ENCODE measurements at places on chromosomes 3 and 15. TPM values are rescaled to one million over a fixed set of nuclear protein-coding genes. Genes with fewer than 3 reads are reported as not detected.
A peak's percentile ranks its signal among the peaks of the same experiment; 100 is the strongest.

GRCh38 chr3:130621824-130622223, 104.8 kb downstream of the COL6A6 start:
- H3K4me1 ChIP-seq = no peaks in the 10 kb centered on the region
- no peaks in the 10 kb centered on the region for H3K36me3 ChIP-seq
- no peak overlapping the region for H3K4me3 ChIP-seq

TMEM212 gene
- total RNA-seq = not detected

- no peak overlapping the region for H3K4me3 ChIP-seq
- no peaks in the 10 kb centered on the region for H3K27me3 ChIP-seq
- no peak for DNase-seq
- peaks cover 8% of the 10 kb centered on the region for H3K4me1 ChIP-seq
Observed at GRCh38 chr3:64463981-64464380, 223.8 kb downstream of the ADAMTS9 start.

- DNase-seq = no peak
- H3K36me3 ChIP-seq = peaks cover 27% of the 10 kb centered on the region
- H3K27ac ChIP-seq = no peak overlapping the region
- no peaks in the 10 kb centered on the region for H3K27me3 ChIP-seq
- no peak overlapping the region for H3K4me3 ChIP-seq
- no peaks in the 10 kb centered on the region for H3K4me1 ChIP-seq
Observed at GRCh38 chr3:44363591-44363990, 25.0 kb downstream of the TCAIM start.

GOLGA8N gene
- 41.0 TPM for total RNA-seq

GRCh38 chr15:35043373-35044095, 41.6 kb downstream of the NANOGP8 start:
- no peaks in the 10 kb centered on the region for H3K4me1 ChIP-seq
- no peak overlapping the region for H3K27ac ChIP-seq
- DNase-seq = no peak
- H3K4me3 ChIP-seq = no peak overlapping the region
- no peaks in the 10 kb centered on the region for H3K36me3 ChIP-seq

DNA sequence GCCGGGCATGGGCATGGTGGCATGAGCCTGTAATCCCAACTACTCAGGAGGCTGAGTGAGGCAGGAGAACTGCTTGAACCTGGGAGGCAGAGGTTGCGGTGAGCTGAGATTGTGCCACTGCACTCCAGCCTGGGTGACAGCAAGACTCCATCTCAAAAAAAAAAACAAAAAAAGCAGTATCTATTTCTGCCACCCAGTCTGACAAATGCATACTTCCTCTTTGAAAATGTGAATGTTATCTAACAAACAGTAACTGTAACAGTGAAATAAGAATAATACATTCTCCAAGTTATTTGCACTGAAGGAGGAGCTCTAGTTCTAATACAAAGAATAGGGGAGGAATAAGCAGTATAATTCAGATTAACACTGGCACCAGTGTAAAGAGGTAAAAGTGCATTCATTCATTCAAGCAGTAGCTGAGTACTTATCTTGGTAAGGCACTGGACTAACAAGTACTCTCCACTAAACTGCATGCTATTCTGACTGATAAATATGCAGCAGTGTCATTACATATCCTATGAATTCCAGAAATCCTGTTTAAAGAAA, 12.9 kb downstream of the VPS13C start:
- H3K27ac ChIP-seq = no peak overlapping the region
- no peak overlapping the region for H3K4me3 ChIP-seq
- no peak for DNase-seq
- peaks cover 13% of the 10 kb centered on the region for H3K36me3 ChIP-seq

NR2F2 gene
- total RNA-seq = not detected

DNA sequence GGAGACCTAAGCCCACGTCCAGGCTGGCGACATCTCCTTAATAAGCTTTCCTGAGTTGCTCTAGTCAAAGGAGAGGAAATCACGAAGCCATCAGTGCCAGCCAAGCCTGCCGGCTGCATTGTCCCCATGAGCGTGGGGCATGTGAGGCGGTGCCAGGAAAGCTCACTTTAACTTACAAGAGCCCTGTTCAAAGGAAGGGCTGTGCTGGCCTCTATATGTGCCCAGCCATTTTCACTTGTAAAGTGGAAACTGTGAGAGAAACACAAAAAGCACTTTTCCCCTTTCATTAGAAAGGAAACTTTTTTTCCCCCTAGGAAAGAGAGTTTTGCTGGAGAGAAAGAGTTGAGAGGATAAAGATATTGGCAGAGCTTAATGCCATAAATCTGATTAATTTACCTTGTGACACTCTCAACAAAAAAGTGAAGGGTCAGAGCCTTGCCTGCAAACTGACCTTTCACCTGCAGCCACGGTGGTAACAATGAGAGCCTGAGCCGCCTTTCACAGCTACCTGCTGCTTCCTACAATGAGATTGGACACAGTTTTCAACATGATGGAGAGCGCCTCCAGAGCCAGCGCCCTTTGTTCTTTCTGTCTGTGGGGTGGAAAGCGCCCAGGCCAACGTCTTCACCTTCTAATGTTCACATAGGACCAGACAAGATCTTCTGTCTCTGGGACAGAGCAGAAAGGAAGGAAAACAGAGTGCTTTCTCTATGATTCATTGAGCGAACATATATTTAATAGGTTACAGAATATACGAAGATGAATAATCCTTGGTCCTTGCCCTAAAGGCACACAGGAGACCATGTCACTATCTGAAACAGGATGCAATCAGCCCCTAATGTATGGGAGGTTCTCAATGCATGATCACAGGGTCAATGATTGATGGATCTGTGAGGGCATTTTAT, 233.1 kb upstream of the HES1 start:
- no peaks in the 10 kb centered on the region for H3K36me3 ChIP-seq
- no peak overlapping the region for H3K4me3 ChIP-seq
- peaks cover 2% of the 10 kb centered on the region for H3K4me1 ChIP-seq

GRCh38 chr3:179719048-179719734, 66.4 kb downstream of the USP13 start:
- peaks cover 7% of the 10 kb centered on the region for H3K36me3 ChIP-seq
- H3K27ac ChIP-seq = no peak overlapping the region
- no peak for DNase-seq

DNA sequence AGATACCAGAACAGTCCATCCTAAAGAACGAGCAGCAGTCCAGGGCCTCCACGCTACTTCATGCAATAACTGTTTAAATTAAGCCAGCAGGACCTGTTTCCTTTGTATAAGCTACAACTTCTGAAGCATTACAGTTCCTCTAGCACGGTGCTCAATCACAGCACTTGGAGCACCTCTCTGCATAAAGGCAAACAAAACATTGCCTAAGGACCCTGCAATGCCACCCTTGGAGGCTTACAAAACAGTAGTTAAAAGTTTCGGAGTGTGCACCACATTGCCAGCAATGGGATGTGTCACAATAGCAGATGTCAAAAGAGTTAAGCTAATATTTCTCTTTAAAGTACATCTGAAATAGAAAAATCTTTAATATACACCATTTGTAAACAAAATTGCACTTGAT, 2.6 kb upstream of the VPS39 start:
- H3K4me1 ChIP-seq = peaks cover 17% of the 10 kb centered on the region
- no peak overlapping the region for H3K27ac ChIP-seq
- H3K36me3 ChIP-seq = peaks cover 7% of the 10 kb centered on the region

DNA sequence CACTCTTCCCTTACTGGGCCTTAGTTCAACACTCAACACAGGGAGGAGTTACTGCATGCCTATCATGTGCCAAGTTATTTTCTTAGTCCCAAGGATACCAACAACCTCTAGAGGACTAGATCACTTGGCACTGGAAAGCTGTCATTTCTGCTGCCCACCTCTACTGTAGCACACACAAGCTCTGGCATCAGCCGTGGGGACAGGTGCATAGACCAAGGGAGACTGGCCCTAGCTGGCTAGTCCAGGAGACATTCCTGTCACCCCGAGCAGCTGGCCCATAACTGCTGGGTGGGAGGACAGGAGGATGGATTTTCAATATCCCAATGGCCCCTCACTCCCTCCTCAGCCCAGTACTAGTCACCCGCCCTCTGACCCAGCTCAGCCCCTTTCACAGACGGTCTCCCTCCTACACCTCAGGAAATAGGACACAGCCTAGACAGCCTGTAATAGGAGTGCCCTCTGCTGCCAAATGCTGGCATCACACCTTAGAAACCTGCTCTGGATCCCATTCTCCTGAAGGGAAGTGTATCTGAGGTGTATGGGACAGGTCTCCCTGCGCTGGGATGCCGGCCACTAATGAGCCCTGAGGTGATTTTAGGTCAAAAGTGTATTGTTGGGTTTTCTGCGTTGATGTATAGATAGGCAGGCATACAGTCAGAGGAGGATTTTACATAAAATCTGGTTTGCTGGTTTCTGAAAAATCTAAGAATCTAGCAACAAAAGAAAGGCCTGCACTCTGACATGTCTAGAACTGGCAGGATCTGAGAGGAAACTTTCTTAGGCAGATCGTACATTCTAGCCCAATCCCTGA, 3.4 kb upstream of the DZIP1L start:
- peaks cover 26% of the 10 kb centered on the region for H3K27me3 ChIP-seq
- no peaks in the 10 kb centered on the region for H3K36me3 ChIP-seq
- no peak overlapping the region for H3K4me3 ChIP-seq

GRM2 gene
- 2.2 TPM for total RNA-seq

DNA sequence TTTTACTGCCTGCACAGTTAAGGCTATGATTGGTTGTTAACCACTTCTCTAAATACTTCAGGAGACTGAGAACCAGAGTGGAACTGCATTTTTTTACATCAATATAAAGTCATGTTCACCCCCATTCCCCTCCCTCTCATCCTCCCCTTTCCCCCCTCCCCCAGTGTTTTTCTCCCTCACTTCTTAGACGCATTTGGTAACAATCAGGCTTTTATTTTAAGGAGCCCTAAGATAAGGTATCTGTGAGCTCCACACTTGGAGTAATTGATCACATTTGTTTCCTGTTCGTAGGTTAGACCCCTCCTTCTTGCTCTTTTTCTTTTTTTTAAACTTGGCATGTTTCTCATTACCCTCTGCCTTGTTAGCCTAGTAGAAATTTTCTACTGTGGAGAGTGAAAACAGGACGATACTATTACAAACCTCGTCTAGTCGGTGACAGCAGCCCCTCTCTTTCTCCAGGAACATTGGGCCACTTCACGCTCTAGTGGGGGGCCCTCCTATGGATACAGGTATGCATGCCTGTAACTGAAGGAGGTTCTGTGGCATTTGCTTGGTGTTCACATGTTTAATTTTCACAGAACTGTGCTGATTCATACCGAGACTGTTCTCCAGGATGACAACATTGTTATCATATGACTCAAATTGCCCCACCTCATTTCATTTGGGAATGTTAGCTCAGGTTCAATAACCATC, 314.4 kb downstream of the MECOM start:
- H3K4me1 ChIP-seq = no peaks in the 10 kb centered on the region
- no peaks in the 10 kb centered on the region for H3K36me3 ChIP-seq
- H3K4me3 ChIP-seq = no peak overlapping the region
- DNase-seq = no peak
- no peak overlapping the region for H3K27ac ChIP-seq
- H3K27me3 ChIP-seq = peaks cover 7% of the 10 kb centered on the region

DNA sequence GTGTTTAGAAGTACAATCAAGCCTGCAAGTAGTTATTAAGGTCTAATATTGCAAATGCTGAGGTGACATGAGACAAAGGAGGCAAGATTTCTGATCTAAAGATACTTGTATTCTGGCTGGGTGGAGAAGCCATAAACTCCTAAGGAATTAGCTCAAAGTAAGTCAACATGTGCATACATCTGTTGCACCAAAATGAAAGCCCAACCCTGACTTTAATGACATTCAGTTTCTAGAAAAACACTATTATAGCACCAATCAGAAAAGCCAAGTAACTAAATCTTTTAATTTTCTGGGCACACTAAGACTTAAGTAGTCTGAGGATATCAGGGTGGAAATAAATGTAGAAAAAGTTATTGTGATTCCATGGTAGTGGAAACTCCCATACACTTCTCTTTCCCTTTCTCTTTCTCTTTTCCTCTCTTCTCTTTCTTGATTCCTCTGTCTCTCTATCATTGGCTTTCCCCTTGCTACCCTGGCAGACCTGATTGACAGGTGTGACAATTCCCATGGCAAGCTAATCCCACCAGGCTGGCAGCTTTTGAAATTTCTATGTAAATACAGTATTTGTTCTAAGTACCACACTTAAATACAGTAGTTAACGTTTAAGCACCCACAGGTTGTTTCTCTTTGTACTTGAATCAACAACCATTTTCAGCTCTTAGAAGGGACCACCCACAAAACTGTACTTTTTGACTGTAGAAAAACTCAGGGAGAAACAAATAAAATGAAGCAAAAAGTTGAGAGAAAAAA, 528.4 kb upstream of the SEMA6D start:
- no peak overlapping the region for H3K27ac ChIP-seq
- peaks cover 4% of the 10 kb centered on the region for H3K4me1 ChIP-seq
- no peaks in the 10 kb centered on the region for H3K36me3 ChIP-seq
- no peak overlapping the region for H3K4me3 ChIP-seq

DNA sequence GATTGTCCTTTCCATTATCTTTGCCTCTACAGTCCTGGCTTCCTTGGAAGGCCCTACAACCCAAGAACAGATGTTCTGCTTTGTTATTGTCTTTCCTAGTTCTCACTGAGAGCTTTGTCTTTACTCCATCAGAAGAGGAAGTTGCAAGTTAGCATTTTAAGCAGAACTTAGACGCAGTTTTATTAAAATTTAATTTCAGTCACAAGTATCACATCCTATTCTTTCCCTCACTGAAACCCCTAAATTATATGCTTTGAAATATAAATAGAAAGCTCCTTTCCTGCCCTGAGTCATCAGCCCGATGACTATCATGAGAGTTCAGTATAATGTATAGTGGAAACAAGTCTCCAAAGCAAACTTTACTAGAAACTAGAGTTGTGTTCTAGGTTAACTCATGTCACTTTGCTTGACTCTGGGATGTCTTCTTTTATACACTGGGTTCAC, 291.2 kb upstream of the RBMS3 start:
- H3K27me3 ChIP-seq = no peaks in the 10 kb centered on the region
- peaks cover 5% of the 10 kb centered on the region for H3K4me1 ChIP-seq

C2CD4A gene
- total RNA-seq = not detected

DNA sequence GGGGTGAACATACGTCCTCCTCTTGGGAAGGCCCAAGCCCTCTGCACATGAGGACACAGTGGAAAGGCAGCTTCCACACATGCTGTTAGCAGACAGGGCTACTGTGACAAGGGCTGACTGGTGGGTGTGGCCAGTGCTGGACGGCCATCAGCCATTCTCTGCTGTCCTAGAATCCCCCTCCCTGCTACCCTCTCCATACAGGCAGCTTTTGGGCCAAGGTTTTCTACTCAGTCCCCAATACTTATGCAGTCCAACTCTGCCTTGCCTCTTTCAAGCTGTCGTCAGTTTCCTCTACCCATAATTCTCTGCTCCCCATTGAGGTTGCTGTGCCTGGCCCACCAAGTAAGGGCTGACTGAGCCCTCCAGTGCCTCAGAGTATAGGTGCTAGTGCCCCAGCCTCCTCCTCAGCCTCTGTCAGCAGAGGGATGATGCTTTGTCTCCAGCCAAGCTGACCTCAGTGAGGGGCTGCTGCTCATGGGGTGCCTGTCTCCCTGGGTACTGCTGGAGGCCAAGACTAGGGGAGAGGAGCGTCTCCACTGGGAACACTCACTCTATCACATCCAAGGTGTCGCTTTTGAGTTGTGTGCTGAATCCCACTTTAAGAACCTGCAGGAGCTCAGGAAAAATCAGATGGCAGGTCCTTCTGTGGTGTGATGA, 2.8 kb downstream of the LOXL1 start:
- H3K36me3 ChIP-seq = peaks cover 2% of the 10 kb centered on the region
- peak overlapping the region; percentile 88 for H3K27ac ChIP-seq
- H3K27me3 ChIP-seq = no peaks in the 10 kb centered on the region
- H3K4me1 ChIP-seq = peaks cover 46% of the 10 kb centered on the region
- DNase-seq = peak; percentile 52
